ENCODE measurements at places on chromosomes 16 and 17.

GRCh38 chr16:68943961-68944360 is 100.6 kb downstream of the TANGO6 start:
- no peak for DNase-seq

GRCh38 chr17:45734598-45734997 is 49.5 kb upstream of the CRHR1 start:
- DNase-seq: no peak

- no peak for DNase-seq
Observed at GRCh38 chr17:17111401-17112393, 69.4 kb downstream of the MPRIP start.

DNA sequence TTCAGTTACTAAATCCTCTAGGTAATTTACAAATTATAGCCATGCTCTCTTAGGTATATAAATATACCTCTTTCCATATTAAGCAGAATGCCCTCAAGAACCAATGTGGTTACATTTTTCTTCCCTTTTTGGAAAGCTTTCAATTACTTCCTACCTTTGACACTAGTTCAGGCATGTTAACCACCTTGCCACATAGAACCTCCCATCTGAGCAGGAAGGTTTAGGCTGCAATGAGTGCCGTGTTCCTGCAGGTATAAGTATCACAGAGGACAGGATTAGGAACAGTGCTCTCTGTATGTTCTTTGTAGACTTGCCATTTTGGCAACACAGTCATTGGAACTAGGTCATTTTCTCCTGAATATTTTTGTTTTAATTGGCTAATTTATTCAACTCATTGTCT is 20.1 kb downstream of the KRT25 start:
- DNase-seq: no peak

GRCh38 chr16:19104607-19105006 is 9.2 kb upstream of the ITPRIPL2 start:
- DNase-seq: no peak

DNA sequence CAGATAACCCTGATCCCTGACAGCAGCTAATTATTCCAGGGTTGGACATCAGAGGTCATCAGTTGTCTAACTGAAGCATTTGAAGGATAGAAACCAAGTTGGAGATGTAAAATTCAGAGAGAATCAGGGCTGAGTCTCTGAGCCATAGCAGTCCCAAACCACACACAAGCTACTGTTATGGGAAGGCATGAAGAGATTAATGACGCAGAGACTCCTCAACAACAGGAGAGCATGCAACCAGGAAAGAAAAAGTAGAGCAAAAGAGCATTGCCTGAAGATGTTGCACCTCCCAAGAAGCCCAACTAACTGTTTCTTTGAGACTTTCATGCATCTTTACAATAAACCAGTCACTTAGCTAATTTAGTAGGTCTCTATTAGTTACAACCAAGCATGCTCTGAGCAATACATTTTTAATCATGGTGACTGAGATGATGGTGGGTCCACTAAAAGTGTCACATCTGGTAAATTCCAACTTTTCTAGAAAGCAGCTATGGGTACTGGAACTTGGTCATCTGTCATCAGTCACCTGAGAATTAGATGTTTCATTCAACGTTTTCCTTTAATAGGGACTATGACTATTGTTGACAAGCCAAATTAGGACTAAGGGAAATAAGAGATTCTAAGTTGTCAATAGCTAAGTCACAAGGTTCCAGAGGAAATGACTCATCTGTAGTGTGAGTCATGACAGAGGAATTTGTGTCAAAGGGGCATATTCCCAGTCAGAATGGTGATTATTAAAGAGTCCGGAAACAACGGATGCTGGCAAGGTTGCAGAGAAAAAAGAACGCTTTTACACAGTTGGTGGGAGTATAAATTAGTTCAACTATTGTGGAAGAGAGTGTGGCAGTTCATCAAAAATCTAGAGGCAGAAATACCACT is 239.8 kb downstream of the CHD9NB start:
- DNase-seq: no peak

DNA sequence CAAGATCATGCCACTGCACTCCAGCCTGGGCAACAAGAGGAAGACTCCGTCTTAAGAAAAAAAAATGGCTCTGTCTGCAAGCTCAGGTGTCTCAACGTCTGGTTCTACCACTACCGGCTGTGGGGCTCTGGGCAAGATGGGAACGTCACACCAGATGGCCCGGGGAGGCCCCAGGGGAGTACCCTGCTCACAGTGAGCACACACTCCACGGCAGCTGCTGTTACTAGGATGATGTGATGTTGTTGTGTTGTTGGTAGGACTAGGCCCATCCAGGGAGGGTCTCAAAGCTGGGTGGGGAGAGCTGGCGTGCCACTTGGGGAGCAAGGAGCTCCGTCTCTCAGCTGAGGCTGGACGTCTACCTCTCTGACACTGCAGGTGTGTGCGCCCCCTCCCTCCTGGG is 9.4 kb upstream of the NPTX1 start:
- DNase-seq: no peak

GRCh38 chr17:81210868-81211267 is 11.9 kb downstream of the CEP131 start:
- DNase-seq: no peak

DNA sequence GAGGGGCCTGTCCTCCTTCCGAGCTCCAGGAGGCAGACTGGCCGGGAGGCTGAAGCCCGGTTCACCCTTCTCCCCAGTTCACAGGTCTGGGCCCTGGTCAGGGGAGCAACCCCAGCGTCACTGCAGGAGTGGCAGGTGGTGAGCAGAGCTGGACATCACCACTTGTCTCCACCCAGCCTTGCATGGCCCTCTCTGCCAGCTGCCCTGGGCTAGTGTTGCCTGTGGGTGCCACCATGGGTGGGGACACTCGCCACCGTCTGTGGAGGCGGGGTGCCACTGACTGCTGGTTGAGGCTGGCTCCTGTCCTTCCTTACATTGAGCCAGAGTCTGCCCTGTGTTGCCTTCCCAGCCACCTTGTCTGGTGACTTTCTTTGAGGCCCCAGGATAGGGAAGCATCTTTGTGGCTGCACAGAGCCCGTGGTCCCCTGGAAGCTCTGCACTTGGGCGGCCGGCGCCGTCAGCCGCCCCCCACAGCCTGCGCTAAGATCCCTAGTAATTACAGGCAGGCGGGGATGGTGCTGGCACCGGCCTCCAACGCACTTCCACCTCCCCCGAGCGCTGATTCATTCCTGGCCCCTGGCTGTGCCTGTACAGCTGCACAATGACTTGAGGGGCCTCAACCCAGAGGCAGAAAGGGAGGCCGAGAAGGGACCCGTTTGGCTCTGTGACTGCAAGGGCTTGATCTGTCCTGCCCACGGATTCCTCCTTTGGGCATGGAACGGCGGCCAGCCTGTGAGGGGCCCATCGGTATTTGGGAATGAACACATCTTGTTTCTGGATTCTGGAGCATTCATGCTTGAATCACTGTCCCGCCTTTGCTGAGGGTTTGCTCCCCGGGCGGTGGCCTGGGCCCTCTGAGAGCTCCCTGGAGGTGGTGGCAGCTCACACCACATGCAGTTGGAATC is 5.2 kb downstream of the BAIAP2 start:
- DNase-seq: no peak

DNA sequence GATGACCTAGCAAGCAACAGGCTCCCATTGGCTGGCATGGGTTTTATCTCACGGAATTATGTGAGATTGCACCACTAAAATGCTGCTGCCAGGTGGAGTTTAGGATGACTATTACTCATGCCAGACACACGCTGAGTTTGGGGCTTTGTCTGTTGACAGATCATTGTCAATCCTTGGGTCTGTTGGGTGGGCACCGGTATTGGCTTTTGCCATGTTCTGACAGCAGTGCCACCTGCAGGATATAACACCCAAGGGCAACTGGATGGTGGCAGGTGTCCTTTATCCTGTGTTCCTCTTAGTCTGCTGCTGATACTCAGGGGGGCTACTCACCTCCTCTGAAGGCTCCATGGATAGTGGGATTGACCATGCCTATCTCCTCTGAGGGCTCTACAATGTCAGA is 221.6 kb upstream of the DYNLRB2 start:
- no peak for DNase-seq

GRCh38 chr17:15397620-15398019 is 56.2 kb upstream of the TEKT3 start:
- no peak for DNase-seq

GRCh38 chr16:27799896-27800295 is 250.0 kb downstream of the KATNIP start:
- DNase-seq: no peak

DNA sequence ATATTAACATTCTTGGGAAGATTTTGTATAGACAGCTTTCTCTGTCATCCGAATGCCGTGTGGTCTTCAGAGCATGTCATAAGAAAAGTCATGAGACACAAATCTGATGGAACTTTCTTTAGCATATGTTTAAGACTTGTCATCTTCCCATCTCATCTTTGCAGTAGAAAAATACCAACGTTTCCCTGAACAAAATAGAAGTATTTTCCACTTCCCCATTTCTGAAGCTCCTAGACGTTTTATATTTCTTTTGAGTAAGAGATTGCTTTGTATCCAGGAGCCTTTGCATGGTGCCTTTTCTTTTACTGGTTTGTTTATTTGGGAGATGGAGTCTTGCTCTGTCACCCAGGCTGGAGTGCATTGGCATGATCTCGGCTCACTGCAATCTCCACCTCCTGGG is 235.1 kb downstream of the PRKCA start:
- no peak for DNase-seq

GRCh38 chr16:74677868-74678267 is 11.2 kb upstream of the RFWD3 start:
- DNase-seq: no peak

GRCh38 chr16:4506450-4506849 is 30.3 kb downstream of the HMOX2 start:
- DNase-seq: peak; percentile 74

DNA sequence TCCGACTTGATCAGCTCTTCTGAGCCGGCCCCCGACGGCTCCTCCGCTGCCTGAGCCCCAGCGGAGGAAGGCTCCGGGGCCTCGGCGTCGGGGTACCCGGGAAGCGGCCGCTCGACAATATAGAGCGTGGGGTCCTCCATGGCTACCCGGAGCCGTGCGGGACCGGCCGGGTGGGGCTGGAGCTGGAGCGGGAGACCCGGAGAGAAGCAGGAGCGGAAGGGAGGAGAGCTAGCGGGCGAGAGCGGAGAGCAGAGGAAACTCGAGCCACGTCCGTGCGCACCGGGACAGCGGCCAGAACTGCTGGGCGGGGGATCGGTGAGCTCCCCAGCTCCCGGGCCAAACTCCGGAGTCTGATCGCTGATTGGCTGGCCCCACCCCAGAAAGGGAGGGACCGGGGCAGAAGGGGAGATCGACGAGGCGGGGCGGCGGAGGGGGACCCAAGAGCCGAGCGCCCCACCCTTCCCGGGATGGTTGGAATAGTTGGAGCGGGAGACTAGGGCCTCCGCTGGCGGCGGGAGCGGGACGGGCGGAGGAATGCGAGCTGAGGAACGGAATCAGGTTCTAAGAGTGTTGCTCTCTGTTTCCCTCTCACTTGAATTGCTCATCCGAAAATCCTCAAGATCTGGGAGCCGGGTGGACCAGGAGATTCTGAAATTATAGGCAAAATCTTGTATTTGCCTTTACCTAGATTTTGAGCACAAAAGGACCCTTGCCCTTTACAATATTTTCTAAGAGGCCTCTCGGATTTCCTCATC is at the start of gene CAVIN1:
CAVIN1 (minus strand) TSS at position 299 of the 755 bp plus-strand sequence; CDS start at position 140, 159 bp downstream.
- peak; percentile 34 for DNase-seq

- no peak for DNase-seq
Observed at GRCh38 chr17:7814969-7815368, 19.0 kb upstream of the KDM6B start.

- DNase-seq: no peak
Observed at GRCh38 chr17:58147930-58148434, at the start of gene OR4D1. Gene OR4D1 (plus strand): TSS chr17:58148384. CDS start chr17:58155154, 6,770 bp downstream.

- no peak for DNase-seq
Observed at GRCh38 chr16:86398622-86399021, 111.7 kb upstream of the FOXF1 start.

- no peak for DNase-seq
Observed at GRCh38 chr16:66513111-66513723, 36.7 kb downstream of the TK2 start.

DNA sequence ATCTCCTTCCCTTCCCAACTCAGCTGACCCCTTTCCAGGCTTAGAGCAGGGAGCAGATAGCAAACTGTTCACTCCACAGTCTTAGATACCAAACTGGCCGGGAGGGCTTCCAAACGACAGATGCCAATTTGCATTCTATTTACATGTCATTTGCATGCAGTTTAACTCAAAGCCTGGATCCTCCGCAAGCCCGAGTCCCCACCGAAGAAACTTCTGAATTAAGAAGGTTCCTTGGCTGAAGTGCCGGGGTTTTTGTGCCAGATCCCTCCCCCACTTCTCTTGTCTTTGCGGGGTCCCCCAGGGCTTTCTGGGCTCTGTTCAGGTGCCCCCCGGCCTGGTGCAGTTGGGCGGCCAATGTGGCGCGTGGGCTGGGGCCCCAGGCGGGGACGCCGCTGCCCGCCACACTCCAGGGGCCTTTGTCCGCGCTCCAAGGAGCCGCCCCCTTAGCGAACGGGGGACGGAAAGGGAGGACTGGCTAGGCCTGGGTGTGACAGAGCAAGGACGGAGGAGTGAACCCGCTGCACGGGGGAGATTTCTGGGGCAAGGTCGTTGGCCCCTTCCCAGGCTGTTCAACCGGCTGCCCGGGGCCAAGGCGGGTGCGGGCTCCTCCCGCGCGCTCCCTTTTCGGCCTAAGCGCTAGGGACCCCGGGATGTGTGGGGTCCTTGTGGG is 1.2 kb downstream of the GPRC5B start:
- DNase-seq: peak; percentile 8

DNA sequence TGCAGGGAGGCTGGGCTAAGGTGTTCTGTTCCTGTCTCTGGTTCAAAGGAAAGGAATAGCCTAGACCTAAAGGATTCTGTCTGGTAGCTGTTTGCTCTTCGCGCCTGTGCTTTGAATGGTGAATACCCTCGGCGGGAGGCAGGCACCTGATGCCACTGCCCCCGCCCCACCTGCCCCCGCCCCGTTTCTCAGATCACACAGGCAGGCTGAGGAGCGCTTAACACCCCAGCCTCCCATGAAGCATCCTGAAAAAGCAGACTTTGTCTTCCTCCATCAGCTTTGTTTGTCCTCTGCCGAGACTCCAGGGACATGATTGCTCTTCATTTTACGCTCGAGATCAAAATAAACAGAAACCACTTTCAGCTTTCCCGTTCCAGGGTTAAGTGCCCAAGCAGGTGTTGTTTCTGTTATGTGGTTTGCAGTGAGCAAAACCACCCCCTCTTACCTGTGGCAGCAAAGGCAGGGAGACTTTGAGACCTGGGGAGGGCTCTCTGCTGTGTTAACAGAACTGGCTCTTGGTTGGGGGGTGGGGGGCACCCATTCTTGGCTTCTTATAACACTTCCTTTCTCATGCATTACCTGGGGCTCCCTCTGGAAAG is 452.1 kb downstream of the WWOX start:
- no peak for DNase-seq

- DNase-seq: peak; percentile 97
Observed at GRCh38 chr17:16584273-16584995, 15.4 kb upstream of the ZNF287 start.

GRCh38 chr17:40325156-40326013 is 16.4 kb downstream of the RARA start:
- DNase-seq: no peak

GRCh38 chr17:49515196-49515770 is 20.2 kb downstream of the NGFR start:
- no peak for DNase-seq

Data from activated CD8-positive, alpha-beta T cell treated with anti-CD3 and anti-CD28 coated beads for 36 hours (primary cell).